ENCODE measurements at places on chromosomes 5 and 9. TPM values are rescaled to one million over a fixed set of nuclear protein-coding genes. Genes with fewer than 3 reads are reported as not detected.

DNA sequence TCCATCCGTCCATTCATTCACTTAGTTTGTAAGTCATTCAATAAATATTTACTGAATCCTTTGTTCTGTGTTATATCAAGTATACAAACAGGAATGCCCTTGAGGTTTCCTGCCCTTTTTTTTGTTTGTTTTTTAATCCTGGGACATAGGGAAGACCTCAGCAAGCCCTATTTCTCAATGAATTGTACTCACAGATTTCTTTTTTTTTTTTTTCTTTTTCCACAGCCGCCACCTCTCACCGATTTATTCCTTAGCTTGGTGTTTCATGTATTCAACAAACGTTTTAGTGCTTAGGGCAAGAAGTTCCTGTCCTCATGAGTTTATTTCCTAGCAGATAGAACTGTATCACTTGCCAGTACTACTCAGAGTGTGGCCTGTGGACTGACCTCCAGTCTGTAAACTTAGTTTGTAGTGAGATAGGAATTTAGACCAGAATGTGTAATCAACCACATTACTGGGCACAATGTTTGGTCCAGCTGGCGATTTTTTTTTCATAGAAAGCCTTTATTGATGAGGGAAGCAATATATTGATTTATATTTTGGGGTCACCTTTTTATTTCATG lies 35.4 kb upstream of the C5orf47 start:
- no peak for DNase-seq
- H3K27me3 ChIP-seq = no peaks in the 10 kb centered on the region
- no peak overlapping the region for H3K27ac ChIP-seq
- no peak overlapping the region for H3K4me3 ChIP-seq
- H3K36me3 ChIP-seq = peaks cover 71% of the 10 kb centered on the region

GRCh38 chr5:140342896-140343295 lies 3.5 kb downstream of the HBEGF start:
- no peak overlapping the region for H3K27ac ChIP-seq
- H3K4me3 ChIP-seq = no peak overlapping the region
- H3K4me1 ChIP-seq = peaks cover 28% of the 10 kb centered on the region
- H3K27me3 ChIP-seq = peaks cover 3% of the 10 kb centered on the region

DNA sequence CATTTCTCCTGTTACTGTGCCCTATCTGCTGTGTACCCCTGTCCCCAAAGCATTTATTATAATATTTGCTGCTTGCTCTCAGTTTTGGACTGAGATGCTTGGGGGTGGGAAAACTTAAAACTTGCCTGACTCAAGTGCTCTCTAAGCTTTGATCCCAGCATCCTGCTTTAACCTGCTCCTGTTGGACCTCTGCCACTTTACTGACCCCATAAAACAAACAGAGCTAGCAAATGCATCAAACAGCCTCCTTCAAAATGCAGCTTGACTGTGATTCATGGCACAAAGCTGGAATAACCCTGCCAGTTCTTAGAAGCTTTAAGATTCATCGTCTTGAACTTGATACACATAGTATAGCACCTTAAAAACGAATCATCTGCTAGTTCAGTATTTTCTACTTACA lies 212.5 kb downstream of the DEPDC1B start:
- H3K4me3 ChIP-seq = no peak overlapping the region
- no peak for DNase-seq
- no peaks in the 10 kb centered on the region for H3K4me1 ChIP-seq
- H3K36me3 ChIP-seq = no peaks in the 10 kb centered on the region

DNA sequence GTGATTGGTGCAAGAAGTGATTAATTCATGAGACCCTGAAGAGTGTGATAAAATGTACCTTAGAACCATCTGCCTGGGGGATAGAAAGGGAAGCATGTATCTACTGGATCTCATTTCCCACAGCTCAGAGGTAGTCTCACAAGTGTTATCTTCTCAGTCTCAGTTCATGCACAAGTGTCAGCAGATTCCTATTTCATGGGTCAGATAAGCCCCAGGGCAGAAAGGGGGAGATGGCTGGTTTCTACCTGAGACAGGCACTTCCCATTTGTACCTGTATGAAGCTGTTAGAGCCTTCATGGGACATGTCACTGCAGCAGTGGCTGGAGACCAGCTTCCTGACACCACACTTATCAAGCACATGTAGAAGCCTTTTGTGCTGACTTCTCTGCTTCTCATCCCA lies 45.6 kb upstream of the SMIM15 start:
- H3K27me3 ChIP-seq = no peaks in the 10 kb centered on the region
- H3K4me1 ChIP-seq = no peaks in the 10 kb centered on the region
- H3K4me3 ChIP-seq = no peak overlapping the region
- H3K27ac ChIP-seq = no peak overlapping the region
- no peaks in the 10 kb centered on the region for H3K36me3 ChIP-seq

The PCDHGA2 gene
- total RNA-seq = not detected

The SPATA9 gene
- total RNA-seq = not detected

The KLF4 gene
- 4.0 TPM for total RNA-seq

The FGD3 gene
- 188 TPM for total RNA-seq

Data from CD4-positive, CD25-positive, alpha-beta regulatory T cell (primary cell).